Activated gamma-delta T cell treated with anti-CD3 and anti-CD28 coated beads, Interleukin-2, amount 50 U/mL, for 16 hours (primary cell): ENCODE measurements at places on chromosomes 2 and 18.
A peak's percentile ranks its signal among the peaks of the same experiment; 100 is the strongest.

GRCh38 chr2:235510318-235510717 is 16.5 kb downstream of the AGAP1 start:
- no peak for DNase-seq

- DNase-seq: no peak
Observed at GRCh38 chr2:148599109-148599991, 45.2 kb upstream of the EPC2 start.

DNA sequence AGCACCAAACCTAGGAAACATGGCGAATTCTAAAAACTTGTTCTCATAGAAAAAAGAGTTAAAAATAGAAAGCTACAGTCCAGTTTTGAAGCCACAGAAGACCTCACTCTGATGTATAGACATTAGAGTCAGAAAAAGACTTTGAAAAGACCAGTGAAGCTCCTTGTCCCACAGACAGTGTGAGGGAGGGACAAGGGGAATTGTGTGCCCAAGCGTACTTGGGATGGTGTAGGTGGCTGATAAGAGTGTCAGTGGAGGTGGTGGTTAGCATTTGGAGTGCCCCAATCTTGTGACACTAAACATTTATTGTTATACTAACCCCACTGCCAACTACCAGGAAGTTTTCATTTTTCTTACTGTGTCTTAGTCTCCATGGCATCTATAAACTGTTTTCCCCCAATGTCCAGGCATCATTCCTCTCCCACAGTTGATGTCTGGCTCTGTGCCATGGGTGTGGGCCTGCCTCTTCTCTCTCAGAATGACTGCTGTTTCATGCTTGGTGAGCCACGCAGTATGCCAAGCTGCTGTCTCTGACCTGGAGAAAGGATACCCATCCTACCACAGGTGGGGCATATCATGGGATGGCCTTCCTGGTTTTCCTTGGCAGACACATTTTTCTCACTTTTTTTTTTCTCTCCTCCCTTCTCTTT is 161.4 kb downstream of the RPIA start:
- no peak for DNase-seq

- no peak for DNase-seq
Observed at GRCh38 chr2:107992069-107992468, 5.7 kb downstream of the SLC5A7 start.

DNA sequence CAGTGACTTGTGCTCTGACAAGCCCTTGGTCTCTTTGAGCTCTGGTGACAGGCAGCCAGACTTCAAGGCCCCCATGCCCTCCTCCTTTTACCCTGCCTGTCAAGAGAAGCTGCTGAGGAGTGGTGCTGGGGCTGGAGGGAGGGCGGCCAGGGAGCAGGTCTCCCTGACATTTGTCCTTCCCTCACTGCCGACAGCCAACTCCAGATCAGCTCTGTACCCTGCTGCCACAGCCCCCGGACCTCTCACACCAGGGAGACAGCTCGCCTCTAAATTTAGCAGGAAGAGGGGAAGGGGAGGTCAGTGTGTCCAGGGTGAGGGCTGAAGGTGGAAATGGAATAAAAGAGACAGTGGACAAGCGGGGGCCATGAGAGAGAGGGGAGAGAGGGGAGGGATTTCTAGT is 155.8 kb downstream of the TDRD15 start:
- no peak for DNase-seq

- DNase-seq: no peak
Observed at GRCh38 chr2:20391951-20392699, 41.5 kb upstream of the PUM2 start.

DNA sequence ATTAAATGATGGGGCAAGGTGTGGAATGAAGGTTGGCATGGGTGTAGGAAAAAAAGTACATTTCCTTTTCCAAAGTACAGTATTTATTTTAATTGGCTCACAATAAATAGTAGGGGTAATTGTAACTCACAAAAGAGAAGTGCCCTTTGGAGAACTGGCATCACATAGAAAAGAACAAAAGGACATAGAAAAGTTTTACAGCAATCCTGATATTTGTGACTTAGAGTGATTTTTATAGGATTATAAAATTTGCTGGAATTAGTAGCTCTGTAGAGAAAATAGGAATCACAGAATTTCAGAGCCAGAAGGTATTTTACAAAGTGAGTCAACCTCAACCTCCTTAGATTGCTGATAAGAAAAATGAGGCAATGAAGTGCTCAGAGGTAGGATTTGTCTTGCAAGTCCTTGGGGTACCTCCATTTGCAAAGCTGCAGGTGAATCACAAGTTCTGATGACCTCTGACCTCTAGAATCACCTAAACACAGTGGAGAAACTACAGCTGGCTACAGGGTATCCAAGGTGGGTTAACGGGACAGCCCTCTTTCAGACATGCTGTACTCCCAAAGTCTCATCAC is 133.6 kb downstream of the SOCS6 start:
- DNase-seq: no peak

DNA sequence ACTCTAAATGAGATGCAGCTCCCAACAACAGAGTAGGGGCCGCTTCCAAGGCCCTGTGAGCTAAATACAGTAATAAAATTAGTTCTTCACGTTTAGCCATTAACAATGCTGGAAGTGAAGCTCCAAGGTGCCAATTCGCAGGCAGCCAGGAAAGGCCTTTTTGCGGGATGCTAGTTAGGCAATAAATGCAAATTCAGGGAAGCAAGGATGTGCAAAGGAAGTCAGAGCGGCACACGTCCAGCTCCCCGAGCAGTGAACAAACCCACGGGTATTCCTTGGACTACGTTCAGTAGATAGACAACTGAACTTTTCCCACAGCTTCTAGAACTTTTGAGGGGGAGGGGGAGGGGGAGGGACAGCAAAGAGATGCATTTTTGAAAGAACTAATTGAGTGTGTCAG is 6.9 kb downstream of the ZNF516 start:
- no peak for DNase-seq

DNA sequence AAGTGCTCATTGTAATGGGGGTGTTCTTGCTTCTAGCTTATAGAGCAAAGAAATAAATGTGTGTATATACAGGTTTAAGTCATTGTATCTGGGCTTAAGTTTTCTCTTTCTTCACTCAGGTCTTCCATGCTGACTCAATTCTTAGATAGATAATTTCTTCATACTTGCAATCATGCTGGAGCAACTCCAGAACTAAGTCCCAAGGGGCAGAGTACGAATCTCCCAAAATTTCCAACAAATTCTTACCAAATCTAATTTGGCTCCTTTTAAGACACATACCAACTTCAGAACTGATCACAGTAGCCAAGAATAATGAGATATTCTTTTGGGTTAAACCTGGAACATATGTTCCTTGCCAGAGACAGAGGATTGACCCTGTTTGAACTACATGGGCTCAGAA is 4.3 kb upstream of the SPAG16 start:
- no peak for DNase-seq

DNA sequence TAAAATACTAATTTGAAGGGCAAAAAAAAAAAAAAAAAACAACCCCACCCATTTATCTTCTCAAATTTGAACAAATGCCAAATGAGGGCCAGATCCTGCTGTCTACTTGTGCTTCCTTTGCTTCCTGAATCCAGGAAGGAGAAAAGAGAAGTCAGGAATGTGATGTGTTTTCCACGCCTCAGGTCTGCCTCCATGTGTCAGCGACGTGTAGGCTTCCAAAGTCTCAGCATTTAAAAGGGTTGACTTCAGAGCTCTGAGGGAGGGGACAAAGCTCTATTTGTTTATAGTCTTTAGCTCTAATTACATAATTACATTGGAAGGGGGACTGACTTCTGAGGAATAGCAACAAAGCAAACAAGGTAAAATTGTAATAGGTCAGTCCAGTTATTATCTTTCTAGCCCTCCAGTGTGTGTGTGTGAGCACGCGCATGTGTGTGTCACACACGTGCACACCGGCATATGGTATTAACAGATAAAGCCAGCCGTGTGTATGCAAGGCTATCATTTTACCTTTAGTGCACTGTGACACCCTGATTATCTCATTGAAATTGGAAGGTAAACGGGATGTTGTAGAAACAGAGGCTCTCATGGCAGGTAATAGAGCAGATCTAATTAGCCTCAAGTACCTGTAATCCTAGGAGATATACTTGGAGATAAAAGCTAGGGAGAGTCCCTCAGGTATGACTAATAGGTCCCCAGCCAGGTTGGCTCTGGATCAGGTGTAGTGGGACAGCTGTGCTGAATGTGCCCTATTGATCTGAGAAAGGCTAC is 911.4 kb upstream of the ZEB2 start:
- no peak for DNase-seq

GRCh38 chr2:25112113-25112512 is 56.3 kb downstream of the POMC start:
- no peak for DNase-seq

DNA sequence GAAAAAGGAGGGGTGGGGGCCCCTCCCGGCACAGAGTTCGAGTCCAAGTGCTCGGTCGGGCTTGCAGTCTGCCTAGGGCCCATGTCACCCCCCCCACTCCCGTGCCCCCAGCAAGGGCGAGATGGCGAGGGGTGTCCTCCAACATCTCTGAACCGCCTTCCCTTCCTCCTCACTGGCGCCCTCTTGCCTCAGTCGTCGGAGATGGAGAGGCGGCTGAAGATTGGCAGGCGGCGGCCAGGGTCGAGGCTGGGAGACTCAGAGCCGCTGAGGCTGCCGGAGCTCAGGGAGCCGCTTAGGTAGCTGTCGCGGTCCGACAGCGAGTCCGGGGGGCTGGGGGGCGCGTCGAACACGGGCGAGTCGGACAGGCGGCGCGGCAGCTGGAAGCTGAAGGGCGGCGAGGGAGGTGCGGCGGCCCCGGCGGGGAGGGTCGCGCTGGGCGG is 2.3 kb downstream of the ZFP36L2 start:
- DNase-seq: peak; percentile 58

DNA sequence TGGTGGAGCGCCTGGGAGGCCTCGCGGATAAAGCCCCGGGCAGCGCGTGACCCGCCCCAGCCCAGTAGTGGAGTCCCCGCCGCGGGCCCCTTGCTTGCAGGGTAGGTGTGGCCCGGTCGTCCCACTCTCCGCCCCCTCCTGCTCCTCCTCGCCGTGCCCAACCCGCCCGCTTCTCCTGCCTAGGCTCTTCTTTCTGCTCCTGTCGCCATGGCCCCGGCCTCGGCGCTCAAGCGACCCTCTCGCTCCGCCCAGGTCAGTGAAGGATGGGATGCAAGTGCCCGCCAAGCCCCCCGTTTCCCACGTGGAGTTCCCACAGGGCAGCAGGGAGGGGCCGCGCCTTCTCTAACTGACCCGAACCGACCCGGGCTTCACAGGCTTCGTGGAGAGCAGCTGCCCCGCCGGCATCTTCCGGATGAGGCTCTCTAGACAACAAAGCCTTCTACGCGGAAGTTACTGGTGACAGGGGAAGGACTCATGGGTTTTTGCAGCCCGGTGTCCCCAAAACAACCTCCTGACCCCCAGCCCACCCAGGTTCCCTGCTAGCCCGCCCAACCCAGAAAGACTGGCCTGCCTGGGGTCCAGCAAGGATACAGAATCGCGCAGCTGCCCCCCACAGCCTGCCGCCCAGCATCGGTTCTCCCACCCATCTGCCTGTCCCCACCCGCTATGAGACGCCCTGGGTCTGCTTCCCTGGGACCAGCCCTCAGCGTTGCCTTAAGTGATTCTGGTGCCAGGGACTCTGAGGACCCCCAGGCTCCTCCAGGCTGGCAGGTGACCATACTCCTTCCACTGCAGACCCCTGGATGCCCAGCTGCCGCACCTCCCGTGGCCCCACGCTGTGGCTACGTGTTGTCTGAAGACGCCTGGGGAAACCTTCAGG is 32.8 kb downstream of the TTC32 start:
- DNase-seq: peak; percentile 24

GRCh38 chr18:50053111-50053510 is 141.8 kb downstream of the MYO5B start:
- no peak for DNase-seq

DNA sequence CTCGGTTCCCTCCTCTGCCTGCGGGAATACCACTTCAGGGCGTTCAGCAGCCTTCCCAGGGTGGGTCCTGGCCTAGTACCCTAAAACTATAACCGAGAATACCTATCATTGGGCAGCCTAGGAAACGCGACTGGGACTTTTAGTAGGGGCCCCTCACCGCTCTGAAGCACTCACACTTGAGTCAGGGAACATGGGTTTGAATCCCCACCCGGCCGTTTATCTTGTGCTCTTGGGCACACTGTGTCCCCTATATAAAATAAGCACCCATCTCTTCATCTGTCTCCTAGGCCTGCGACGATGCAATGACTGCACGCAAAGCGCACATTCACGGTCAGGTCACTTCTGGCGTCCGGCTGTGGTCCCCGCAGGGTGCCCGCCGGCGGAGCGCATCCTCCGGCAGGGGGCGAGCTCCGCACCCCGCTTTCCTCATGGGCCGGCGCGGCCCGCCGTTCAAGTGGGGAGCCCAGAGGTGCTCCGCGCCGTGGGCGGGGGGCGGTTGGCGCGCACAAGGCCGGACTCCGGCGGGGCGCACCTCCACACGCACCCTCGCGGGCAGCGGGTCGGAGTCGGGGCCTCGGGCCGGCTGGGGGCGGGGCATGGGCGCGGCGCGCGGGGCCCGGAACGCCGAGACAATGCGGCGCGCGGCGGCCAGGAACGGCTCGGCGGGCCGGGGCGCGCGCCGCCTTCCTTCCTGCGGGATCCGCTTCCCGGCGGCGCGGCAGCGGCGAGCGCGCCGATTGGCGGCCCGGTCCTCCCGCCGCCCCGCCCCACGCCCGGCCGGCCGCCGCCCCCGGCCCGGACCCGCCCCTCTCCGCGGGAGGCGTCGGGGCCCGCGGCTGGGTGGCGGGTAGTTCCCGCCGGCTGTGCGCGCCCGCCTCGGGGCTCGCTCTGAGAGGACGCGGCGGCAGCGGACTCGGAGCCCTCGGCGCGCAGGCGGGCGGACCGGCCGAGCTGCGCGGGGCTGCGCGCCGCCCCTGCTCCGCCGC is at the start of gene ASAP2:
Gene ASAP2, plus strand, starts transcription at position 850 of the 986 bp plus-strand sequence. CDS start 293 bp downstream, outside the sequence.
- no peak for DNase-seq
